ENCODE measurements at places on chromosomes 13 and 19.

- no peak for DNase-seq
Observed at GRCh38 chr19:35168196-35168595, 13.7 kb downstream of the FXYD5 start.

- no peak for DNase-seq
Observed at GRCh38 chr19:28257396-28257795, 955.6 kb downstream of the UQCRFS1 start.

- no peak for DNase-seq
Observed at GRCh38 chr19:12872941-12873890, 8.0 kb downstream of the DNASE2 start.

- DNase-seq = no peak
Observed at GRCh38 chr13:70385852-70386251, 277.6 kb upstream of the KLHL1 start.

DNA sequence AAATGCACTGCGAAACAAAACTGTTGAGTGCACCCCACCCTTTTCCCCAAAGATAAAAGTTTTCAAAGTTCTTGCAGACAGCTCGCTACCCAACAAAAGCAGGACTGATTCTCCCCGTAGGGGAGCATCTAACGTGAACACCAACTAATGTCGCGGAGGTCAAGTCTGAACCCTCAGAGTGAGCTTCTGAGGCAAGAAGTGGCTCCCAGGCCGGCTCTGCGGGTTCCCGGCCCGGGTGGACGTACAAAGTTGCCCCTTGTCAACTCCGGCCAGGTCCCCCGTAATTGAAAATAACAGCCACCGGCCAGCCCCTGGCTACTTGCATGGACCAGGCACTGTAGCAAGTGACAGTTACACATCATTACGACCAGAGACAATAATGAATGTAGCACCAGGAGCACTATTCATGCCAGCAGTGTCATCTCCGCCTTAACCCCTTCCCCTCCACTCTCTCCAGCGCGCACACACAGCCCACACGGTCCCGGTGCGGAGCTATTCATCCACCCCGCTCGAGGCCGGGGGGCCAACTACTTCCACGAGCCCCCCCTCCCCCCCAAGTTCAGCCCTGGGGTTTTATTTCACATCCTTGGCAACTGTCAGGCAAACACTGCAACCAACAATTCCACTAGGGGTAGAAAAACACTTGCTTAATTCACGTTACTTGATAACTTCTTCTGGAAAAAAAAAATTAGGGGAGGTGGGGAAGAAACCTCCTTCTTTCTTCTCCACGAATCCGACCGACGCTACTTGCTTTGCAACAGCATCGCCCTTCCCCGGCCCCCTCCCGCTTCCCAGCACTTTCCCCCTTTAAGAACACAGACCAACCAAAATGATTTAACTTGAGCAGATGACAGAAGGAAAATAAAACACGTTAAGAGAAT is 1.2 kb downstream of the KLF12 start:
- peak; percentile 9 for DNase-seq

- DNase-seq = peak; percentile 12
Observed at GRCh38 chr19:57099199-57099661, 20.6 kb upstream of the USP29 start.

- peak; percentile 78 for DNase-seq
Observed at GRCh38 chr19:41367848-41368301, 3.9 kb upstream of the B9D2 start.

DNA sequence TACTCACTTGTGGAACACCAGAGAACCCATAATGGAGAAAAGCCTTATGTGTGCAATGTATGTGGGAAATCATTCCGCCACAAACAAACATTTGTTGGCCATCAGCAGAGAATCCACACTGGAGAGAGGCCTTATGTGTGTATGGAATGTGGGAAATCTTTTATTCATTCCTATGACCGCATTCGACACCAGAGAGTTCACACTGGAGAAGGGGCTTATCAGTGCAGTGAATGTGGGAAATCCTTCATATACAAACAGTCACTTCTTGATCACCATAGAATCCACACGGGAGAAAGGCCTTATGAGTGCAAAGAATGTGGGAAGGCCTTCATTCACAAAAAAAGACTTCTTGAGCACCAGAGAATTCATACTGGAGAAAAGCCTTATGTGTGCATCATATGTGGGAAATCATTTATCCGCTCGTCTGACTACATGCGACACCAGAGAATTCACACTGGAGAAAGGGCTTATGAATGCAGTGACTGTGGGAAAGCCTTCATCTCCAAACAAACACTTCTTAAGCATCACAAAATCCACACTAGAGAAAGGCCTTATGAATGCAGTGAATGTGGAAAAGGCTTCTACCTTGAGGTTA is 10.9 kb downstream of the ZNF549 start:
- no peak for DNase-seq

DNA sequence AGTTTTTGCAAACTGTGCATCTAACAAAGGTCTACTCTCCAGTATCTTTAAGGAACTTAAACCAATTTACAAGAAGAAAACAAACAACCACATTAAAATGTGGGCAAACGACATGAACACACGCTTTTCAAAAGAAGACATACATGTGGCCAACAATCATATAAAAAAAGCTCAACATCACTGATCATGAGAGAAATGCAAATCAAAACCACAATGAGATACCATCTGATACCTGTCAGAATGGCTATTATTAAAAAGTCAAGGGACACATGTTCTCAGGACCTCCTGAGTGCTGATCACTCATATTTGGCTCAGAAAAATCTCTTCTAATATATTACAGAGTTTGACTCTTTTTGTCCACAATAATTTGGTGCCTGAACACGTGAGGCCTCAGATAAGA is 14.2 kb upstream of the LILRB1 start:
- no peak for DNase-seq

- DNase-seq = no peak
Observed at GRCh38 chr13:32545083-32545482, 6.5 kb upstream of the N4BP2L2 start.

- DNase-seq = no peak
Observed at GRCh38 chr13:40812102-40812501, 22.7 kb downstream of the SLC25A15 start.

GRCh38 chr13:111116856-111117255 is 1.7 kb downstream of the ARHGEF7 start:
- no peak for DNase-seq

GRCh38 chr13:26727122-26727521 is 33.5 kb downstream of the GPR12 start:
- DNase-seq = no peak

DNA sequence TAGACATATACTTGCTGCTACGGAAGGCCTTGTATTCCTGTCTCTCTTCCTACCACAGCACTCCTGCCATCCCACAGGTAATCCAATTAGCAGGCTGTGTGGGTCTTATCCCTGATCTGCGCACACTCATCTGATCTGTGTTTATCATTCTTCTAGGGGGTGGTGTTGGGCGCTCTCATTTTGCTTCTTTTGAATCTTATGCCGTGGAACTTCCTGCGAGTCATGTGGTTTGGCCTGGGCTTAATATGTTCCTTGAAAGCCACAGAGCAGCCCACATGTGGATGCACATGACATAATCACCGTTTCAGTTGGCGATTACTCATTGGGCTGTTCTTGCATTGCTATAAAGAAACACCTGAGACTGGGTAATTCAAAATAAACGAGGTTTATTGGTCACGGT is 7.5 kb downstream of the RASA3 start:
- no peak for DNase-seq
